ENCODE measurements at places on chromosomes 16 and 17.

DNA sequence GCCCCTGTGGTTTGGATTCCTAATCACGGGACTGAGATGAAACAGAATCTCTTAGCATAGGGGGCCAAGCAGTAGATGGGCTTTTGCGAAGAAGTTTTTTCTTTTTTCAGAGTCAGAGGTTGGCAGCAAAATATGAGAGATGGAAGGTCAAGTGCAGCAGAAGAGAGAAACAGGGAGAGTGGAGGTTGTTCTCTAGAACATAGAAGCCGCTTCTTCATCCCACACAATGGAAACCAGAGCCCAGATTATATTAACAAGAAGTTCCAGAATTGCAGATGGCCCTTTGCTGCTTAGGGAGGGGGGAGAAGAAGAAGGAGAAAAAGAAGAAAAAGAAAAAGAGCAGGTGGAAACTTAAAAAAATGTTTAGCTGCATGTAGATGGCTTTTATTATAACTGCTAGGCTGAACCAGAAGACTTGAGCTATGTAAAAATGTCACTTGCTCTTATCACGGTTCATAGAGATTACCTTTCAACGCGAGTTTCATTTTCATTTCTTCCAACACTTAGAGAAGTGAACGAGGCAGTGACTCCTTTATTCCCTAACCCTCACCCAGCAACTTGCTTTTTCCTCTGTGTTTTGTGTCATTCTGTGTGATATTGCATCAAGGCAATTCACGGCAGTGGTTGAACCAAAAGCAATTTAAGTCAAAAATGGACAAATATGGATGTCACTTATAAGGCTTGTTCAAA, 737.5 kb downstream of the WWOX start:
- no peak for DNase-seq

GRCh38 chr17:4492721-4493561, 5.7 kb upstream of the SPNS2 start:
- no peak for DNase-seq

GRCh38 chr16:48681520-48681919, 71.5 kb upstream of the N4BP1 start:
- no peak for DNase-seq

DNA sequence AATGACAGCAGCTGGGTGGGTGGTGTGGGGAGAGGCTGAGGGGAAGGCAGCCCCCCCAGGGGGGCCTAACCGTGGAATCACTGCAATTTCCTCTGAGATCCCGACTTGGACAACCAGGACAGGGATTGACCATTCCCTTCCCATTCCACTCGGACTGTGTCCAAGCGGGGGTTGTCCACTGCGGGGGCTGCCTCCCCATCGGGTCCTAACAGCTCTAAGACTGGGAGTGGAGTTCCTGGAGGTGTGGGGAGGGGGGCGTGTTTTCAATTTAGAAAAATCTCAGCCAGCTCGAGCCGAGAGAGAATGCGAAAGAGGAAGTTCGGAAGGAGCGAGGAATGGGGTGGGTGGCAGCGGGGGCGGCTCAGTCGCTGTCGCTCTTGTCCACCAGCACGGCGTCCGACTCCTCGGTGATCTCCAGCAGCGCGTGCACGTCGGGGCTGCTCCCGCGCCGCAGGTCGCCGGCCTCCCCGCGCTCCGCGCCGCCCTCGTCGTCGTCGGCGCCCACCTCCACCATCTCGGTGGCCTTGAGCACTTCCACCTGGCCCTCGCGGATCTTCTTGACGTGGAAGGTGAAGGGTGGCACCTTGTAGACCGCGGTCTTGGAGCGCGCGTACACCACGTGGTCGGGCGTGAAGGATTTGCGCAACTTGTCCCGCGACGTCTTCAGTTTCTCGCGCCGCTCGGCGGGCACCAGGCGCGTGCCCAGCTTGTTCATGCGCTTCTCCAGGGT, 16.2 kb upstream of the STAT3 start:
- DNase-seq = no peak

GRCh38 chr17:41935641-41936040, 5.2 kb downstream of the ODAD4 start:
- no peak for DNase-seq

DNA sequence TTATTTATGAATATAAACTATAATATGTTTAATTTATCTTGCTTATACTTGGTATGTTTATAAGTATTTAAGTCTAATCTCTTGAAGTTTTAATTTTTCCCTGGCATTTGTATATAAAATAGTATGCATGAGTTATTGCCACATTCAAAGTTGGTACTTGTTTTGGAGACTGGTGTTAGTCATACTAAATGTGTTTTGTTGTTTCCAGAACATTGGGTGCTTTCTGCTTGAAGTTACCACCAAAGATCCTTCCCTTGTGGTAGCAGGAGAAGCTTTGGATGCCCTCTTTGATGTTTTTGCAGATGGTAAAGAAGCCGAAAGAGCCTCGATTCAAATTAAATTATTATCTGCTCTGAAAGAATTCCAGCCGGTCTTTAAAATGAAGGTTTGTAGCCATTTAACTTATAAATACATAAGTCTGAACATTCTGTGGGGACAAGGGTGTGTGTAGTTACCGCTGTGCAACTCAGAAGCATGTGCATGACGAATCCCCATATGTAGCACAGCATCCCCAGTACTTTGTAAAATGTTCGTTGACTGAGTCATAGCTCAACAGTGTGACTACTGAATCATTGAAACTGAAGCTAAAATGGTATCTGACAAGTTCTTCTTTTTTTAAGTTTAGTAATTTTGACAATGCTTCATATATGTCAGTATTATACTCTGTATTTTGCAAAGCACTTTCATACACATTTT, 36.4 kb downstream of the HEATR3 start:
- DNase-seq = no peak

DNA sequence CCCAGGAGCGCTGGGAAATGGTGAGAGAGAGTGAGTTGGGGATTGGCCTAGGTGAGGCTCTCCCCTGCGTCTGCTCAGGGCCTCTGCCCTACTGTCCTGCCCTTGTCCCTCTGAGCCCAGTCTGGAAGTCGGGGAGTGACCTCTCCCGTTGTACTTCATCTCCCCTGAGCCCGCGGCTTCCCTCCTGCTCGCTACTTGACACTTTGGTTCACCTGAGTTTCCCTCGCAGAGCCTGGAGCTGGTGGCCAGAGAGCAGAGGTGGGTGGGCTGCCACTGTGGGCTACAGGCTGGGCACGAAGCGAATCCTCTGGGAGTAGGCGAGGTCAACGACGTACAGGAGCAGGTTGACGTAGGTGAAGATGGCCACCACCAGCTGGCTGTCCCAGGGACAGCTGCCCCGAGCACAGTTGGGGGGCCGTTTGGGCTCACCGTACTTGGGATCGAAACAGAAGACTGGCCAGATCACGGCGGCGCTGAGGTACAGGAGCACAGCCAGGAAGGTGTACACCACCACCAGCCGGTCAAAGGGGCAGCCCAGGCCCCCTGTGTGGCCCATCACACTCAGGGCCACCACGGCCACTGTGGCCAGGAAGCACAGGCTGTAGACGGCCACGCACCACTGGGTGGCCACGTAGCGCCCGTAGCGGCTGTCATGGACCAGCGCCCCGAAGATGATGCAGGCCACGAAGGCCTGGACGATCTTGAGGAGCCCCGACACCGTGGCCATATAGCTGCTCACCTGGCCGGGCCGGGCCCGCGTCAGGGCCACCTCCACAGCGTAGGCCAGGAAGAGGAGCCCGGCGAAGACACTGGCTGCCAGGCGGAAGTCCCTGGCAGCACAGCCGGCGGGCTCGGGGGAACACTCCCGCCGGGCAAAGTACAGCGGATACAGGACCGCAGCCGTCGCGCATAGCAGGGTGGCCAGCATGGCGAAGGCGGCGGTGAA, 3.7 kb upstream of the PYCR1 start:
- DNase-seq = no peak

DNA sequence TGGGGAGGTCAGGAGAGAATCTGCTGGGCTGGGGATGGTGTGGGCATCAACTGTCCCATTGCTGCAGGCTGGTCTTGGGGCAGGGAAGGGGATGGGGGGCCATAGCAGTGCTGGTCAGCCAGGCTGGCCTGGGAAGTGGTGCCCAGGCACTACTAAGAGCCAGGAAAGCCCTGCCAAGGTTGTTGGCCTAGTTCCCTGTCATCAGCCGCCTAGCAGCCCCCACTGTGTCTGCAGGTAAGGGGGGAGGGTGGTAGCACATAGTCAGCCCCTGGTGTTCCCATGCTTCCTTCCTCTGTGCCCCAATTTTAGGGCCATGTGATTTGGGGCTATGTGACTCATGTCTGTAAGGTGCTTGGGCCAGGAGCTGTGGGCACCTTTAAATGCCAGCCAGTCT, 17.8 kb downstream of the GJD3 start:
- no peak for DNase-seq

DNA sequence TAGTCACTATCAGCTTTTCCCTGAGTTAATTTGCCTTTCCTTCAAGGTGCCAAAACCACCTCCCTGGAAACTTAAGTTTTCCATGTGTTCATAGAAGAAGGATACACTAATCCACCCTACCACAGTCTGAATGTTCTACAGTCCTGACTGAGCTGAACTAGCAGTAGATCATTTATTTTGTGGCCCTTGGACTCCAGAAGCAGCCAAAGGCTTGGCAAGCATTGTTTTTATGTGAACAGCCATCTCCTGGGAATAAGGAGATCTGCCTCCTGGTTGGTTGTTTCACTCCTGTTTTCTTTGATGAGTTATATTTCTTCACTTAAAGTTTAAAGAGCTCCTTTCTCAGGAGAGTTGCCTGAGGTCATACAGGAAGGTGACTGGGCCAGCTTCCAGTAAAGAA, 634.6 kb upstream of the SOX9 start:
- DNase-seq = no peak

DNA sequence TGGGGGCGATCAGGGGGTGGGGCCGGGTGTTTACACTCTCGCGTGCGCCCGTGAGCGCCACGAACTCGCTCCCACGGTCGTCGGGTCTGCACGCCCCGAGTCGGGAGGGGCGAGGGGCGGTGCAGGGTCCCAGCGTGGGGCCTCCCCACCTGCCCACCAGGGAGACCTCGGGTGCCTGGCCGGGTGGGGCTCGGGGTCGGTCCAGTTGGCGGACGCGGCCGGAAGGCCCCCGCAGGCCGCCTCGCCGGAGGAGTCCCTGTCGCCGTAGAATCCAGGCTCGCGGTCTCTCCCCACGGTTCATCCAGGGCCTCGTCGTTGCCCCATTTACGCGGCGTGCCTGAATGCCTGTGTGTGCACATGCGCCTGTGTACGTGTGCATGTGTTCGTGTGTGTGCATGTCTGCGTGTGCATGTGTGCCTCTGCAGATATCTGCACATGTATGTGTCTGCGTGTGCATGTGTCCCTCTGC, 510 bp upstream of the RAB40B start:
- no peak for DNase-seq

DNA sequence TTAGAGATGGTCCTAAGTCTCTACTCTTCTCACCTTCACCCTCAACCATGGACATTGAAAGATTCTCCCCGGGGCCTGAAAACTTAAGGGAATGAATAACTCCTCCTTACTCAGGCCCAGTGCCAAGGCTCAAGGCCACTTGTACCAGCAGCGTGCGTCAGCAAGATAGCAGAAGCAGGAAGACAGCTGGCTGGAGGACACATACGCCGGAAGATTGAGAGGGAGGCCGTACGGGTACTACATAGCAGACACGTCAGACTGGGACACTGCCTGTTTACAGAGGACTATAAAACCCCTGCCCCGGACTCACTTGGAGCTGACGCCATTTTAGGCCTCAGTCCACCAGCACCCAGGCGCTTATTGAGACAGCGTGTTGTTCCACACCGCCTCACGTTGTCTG, 75.8 kb upstream of the MED13 start:
- peak; percentile 48 for DNase-seq

DNA sequence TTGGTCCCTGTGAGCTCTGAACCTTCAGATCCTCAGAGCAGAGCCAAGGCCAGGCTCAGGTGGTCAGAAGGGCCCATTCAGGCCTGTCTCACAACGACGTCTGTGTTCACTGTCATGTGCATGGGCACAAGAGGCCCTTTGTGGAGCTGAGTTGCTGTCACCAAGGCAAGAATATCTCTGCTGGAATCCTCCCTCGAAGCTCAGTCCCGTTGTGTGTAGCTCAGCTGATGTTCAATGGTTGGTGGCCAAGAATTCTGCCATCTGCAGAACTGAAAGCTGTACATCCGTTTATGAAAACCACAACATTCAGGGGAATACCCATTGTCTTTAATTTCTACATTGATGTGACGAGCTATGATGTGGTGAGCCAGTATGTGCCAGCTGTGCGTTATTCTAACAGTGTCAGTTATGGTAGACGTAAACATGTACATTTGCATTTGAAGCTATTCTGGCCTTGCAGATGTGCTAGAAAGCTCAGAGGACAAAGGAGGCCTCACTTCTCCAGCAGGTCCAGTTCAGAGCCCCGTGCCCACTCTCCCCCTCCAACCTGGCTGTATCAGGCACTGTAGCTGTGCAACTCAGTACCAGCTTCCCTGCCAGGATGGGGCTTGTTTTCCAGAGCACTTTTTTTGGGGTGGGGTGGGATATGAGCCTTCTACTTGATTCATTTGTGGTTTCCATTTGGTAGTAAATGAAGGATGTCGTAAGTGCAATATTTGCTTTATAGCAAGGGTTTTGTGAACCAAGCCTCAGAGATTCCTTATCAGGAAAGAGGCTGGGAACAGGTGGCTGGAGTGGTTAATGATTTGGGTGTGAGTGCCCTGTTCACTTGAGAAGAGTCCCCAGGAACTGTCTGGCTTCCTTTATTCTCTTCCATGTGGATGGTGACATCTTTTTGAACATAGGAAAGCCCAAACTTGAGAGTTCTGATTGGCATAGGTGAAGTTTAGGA, 56.1 kb downstream of the B9D1 start:
- DNase-seq = no peak

- no peak for DNase-seq
These were observed 195.8 kb downstream of the IRX5 start for GRCh38 chr16:55126456-55126855.

- no peak for DNase-seq
These were observed 2.4 kb downstream of the ABCC1 start for GRCh38 chr16:15951852-15952251.

DNA sequence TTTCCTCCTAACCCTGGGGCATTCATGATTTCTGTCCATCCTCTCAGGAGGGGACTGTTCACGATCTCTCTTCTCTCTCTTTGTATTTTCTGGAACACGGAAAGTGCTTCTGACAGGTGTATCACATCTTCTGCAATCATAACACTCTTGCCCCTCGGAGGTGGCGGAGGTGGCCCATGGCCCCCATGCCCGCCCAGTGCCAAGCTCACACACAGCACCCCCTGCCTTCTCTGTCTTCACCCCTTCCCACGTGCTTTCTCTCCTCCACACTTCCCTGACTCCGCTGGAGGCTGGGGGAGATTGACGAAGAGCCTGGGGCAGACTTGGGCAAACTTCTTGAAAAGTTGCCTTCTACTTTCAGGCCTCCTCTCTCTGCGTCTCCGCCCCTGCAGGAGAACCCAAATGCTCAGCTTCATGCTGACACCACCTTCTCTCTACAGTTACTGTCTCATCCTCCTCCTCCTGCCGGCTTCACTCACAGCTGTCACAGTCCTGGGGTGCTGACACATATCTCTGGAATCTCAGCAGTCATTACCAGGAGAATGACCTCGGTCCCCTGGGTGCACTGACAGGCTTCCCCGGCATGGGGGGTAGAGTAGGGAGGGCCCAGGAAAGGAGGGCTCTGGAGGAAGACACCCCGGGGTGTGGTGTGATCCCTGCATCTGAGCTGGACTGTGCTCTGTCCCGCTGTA, 127.1 kb downstream of the ENGASE start:
- no peak for DNase-seq
